ENCODE measurements at places on chromosomes 3 and 15.

DNA sequence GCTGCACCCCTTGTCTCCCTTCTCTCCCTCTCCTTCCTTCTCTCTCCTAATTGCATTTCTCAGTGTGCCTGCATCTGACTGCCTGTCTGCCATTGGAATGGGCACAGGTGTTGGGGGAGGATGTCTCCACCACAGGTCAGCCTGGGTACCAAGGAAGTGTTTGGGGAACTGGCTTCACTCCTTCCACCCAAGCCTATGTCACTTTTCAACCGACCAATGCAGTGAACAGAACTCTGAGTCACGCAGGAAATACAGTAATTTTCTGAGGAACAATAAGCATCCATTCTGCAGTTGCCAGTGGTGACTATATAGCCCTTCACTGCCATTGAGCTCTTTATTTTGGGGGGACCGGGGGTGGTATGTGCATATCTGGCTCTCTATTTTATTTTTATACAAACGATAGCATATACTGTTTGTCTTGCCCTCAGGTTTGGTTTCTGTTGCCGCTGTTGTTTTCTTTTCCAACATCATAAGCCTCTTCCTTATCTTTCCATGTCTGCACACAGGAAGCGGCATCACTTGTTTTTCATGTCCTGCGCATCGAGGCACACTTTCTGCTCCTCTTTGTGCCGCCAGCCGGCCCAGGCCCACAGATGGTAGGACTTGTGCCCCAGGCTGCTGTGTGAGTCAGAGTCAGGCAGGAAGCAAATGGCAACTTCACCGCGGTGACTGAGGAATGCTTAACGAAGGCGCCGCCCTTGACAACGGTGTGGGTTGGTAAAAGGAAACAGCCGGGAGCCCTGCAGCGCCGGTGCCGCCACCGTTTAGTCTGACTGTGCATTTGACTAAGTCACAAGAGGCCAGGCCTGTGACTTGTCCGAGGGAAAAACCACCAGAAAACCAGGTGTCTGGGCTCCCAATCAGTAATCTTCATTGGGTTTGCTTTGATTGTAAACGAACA, 21.1 kb upstream of the CDCP1 start:
- peak; percentile 64 for DNase-seq

GRCh38 chr15:73583544-73583943, 49.6 kb downstream of the NPTN start:
- no peak for DNase-seq

- no peak for DNase-seq
Measured at GRCh38 chr3:122251428-122251827, 68.0 kb downstream of the CASR start.

GRCh38 chr3:100105501-100105900, 8.8 kb downstream of the FILIP1L start:
- no peak for DNase-seq

- DNase-seq = no peak
Measured at GRCh38 chr15:96359616-96360521, 29.4 kb downstream of the NR2F2 start.

DNA sequence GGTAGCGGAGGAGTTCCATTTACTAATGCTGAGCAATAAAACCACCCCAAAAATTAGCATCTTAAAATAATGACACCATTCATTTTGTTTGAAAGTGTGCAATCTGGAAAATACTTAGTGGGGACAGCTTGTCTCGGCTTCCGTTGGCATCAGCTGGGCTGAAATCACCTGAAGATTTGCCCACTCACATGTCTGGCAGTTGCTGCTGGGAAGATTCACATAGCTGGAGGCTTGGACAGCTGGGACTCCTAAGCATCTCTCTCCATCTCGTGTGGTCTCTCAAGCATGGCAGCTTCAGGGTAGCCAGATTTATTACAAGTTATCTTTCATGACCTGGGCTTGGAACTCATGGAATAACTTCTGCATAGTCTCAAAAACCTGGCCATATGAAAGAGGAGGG, 38.4 kb upstream of the BFSP2 start:
- no peak for DNase-seq

GRCh38 chr3:167662919-167663400, 9.2 kb upstream of the WDR49 start:
- no peak for DNase-seq

- DNase-seq = no peak
Measured at GRCh38 chr3:112894258-112894657, 47.6 kb upstream of the CD200R1L start.

DNA sequence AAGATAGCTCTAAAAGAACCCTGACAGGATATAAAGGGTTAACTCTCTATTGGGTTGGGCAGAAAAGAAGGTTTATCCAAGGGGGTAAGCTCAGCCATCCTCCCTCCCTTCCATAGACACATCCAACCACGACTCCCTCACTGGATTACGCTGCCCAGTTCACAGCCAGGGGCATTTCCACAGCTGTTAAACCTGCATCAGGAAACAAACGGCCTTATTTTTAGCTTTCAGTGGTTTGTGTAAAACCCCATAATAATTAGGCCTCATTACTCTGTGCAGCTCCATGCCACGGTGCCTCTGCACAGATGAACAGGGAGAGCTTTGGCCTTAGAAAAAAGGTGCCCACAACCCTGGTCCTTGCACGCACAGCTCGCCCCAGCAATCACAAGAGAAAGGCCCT, 110.6 kb downstream of the GABRB3 start:
- DNase-seq = no peak

GRCh38 chr15:51163843-51164242, 69.1 kb upstream of the TNFAIP8L3 start:
- no peak for DNase-seq
